Activated CD4-positive, alpha-beta T cell treated with anti-CD3 and anti-CD28 coated beads for 1 hour (primary cell): ENCODE measurements at places on chromosomes 7 and 10.

DNA sequence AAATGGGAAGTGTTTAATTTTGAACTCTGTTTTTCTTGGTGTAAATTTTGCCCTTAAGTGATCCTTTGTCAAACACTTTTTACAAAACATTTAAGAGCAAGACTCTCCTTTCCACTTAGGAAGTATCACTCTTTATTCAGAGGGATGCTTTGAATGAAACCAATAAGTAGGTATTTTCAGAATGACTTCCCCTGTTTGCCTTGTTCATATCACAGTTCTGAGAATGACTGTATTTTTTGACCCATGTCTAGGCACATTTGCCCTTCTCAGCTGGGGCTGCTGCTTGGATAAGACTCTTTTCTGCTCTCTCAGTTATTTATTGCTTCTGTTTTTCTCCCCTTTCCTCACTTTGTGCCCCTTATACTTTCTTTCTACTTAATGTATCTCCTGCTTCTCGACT lies 98.2 kb downstream of the CCNY start:
- DNase-seq = no peak

DNA sequence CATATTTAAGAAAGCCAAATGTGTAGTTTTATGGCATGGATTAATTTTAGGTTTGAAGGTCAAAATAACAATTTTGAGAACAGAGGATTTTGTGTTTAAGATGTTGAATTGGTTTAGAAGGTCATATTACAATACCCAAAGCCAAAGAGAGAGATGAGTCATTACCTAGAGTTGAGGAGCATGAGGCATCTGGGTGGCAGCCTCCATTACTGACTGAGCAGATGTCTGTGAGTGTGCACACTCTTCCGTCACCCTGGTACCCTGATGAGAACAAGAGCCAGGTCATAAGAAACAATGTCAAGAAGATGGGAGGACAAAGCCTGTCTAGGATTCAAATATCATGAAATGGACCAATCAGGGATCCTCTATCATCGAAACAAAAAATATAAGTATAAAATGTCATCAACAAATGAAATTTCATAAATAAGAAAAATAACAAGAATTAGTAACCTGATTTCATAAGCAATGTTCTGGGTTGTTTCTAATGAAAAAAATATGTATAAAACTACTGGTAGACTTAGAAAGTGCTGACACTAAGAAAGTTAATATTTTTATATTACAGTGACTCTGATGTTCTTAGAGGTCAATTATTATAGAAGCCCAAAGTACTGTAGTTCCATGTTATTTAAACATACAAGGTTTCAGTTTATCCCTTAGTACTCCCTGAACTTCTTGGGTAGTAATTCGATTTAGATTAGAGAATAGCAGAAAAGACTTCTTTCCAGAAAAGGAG lies 20.0 kb downstream of the CUBN start:
- no peak for DNase-seq

GRCh38 chr10:120132811-120133210 lies 240.3 kb downstream of the SEC23IP start:
- no peak for DNase-seq

- DNase-seq = no peak
Measured at GRCh38 chr10:118873091-118873737, 118.4 kb upstream of the CACUL1 start.

DNA sequence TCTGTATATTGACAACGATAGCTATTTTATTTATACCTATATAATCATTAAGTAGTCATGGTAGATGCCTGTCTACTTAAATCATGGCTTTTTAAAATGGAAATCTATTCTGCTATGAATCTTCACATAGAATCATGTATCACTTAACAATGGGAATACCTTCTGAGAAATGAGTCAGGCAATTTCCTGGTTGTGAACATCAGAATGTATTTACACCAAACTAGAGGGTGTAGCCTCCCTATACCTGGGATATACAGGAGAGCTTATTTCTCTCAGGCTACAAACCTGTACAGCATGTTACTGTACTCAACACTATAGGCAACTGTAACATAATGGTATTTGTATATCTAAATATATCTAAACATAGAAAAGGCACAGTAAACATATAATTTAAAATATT lies 502.3 kb downstream of the ZWINT start:
- DNase-seq = no peak

DNA sequence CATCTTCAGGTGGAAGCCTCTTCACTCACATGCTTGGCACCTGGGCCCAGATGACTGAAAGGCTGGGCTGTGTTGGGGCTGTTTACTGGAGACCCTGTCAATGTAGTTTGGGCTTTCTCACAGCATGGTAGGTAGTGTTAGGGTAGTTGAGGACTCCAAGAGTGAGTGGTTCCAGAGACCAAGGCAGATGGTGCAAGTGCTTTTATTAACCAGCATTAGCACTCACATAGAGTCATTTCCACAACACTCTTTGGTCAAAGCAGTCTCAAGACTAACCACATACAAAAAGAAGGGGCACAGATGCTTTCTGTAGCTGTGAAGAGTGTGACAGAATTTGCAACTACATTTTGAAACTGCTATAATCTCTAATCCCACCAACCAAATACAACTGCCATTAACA lies 135.0 kb downstream of the RTKN2 start:
- DNase-seq = no peak

- no peak for DNase-seq
Measured at GRCh38 chr7:124059375-124059774, 26.5 kb upstream of the TMEM229A start.

GRCh38 chr10:88661018-88661417 lies 3.2 kb upstream of the LIPF start:
- DNase-seq = no peak
